BJ (cell line): ENCODE measurements at places on chromosomes 1 and 21. TPM values are rescaled to one million over a fixed set of nuclear protein-coding genes. Genes with fewer than 3 reads are reported as not detected.

GRCh38 chr1:94808669-94809068 is 11.5 kb upstream of the SLC44A3 start:
- no peak for DNase-seq

- no peak for DNase-seq
Observed at GRCh38 chr1:183498342-183498991, 26.2 kb downstream of the SMG7 start.

DNA sequence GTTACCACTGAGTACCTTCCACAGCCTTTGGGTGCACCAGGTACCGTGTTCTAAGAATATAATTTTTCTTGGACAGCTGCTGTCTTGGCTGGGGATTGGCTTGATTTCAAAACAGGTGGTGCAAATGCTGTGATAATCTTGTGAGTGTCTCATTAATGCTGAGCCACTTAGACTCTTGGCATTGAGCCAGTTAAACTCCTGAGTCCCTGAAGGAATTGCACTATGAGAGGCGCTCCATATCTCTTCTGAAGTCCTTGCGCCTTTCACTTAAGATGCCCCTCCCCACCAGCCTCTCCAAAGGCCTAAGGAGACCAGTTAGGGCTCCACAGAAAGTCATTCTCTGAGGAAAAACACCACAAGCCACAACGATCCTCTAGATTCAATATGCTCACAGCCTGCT is 51.0 kb downstream of the BACH1 start:
- DNase-seq = no peak

DNA sequence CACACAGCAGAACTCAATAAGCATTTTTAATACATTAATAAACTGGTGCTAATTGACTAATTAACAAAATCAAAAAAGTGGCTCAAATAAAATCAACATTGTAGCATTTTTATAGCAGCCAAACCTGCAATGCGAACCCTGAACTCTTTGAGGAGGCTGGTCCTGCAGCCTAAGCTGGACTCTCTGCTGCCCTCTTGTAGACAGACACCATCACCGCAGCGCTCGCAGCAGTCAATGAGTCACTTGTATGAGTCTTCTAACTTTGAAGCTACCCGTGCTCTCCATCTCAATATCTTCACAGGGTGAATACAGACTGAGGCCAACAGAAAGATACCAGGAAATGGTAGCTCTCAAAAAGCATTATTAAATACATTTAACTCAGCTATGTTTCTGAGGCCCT is 9.7 kb upstream of the KRTAP7-1 start:
- DNase-seq = no peak

DNA sequence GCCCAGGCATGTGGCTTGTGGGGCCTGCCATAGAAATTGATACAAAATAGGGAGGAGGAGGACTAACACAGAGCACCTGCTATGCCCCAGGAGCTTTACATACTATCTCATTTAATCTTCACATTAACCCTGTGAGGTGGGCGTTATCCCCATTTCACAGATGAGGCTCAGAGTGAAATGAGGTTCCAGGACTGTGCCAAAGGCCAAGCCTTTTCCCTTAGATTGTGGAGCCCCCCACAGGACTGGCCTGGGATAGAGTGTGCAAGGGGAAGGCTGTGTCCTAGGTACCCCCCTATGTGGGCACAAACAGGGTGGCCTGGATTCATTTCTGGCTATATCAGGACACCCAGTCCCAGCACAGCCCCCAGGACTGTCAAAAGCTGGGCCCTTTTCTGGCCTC is 2.2 kb upstream of the DDOST start:
- DNase-seq = no peak

The MPZ gene
- polyA plus RNA-seq = 0.42 and 0.69 TPM in 2 replicates

DNA sequence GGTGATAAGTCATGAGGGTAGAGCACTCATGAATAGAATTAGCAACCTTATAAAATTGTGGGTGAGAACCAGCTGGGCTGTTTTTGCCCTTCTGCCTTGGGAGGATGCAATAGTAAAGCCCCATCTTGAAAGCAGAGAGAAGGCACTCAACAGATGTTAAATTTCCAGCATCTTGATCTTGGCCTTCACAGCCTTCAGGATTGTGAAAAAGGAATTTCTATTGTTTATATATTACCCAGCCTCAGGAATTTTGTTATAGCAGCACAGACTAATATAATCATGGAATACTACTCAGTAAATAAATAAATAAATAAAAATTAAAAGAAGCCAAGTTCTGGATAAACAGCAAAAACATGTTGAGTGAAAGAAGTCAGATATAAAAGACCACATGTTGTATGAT is 175.2 kb downstream of the KCNT2 start:
- no peak for DNase-seq

The TNFAIP8L2 gene
- not detected in 2 replicates for polyA plus RNA-seq

DNA sequence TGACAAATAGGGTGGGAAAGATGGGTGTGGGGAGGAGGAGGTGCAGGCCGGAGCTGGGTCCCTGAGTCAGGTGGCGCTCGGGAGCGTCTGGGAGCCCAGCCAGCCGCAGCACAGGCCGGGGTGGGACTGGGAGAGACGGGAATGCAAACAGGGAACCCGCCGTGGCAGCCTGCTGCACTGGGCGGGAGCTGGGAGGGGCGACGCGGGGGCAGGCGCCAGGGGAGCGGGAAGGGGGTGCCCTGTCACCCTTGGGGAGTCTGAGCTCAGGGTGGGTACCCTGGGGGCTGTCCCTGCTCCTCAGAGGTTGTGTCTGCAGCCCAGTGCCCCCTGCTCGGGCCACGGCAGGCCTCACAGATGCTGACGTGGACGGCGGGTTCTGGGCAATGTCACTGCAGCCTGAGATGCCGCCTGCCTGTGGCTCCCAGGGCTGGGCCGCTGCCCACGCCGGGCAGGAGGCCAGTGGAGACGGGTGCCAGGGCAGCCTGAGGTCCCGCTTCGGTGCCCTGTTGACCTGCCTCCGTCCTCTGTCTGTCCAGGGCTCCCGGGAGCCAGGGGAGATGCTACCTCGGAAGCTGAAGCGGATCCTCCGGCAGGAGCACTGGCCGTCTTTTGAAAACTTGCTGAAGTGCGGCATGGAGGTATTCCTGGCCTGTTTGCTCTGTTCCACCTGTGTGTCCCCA is 16.6 kb upstream of the LRRC3 start:
- no peak for DNase-seq

The LDLRAD2 gene
- 0.02 TPM in 1 of 2 replicates, not detected in the other for polyA plus RNA-seq

DNA sequence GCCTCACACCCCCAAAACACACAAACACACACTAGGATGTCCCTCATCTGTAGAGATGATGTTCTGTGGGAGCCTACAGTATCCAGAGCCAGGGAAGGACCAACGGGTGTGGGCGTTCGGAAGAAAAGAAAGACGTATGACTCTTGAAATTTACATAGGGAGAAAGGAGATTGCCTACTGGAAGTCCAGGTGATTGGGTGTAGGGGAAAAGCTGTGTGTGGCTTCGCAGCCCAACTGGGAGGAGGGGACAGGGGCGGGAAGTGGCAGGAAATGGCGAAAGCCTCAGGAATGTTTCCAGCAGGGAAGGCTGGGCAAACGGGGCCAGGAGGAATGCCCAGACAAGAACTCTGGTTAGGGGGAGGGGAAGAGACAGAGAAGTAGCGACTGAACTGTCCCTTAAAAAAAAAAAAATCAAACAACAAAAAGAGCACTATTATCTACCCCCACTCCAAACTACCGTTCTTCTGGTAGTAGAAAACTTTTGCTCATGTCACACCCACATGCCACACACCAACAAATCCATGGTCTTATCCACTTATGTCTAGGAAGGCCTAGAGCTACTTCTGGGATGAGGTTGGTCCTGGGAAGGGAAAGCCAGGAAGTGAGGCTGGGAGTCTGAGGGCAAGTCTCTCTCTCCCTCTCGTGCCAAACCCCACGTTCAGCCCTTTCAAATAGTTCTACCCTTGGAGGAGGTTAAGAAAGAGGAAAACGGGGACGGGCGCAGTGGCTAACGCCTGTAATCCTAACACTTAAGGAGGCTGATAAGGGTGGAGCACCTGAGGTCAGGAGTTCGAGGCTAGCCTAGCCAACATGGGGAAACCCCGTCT is 1.8 kb upstream of the CKS1B start:
- peak; percentile 85 for DNase-seq

GRCh38 chr21:31135531-31136184 is 97.4 kb upstream of the KRTAP19-8 start:
- no peak for DNase-seq

The RHD gene
- 0.10 and 0.12 TPM in 2 replicates for polyA plus RNA-seq

The BNIPL gene
- 0.18 and 0.31 TPM in 2 replicates for polyA plus RNA-seq

- DNase-seq = no peak
Observed at GRCh38 chr1:36358514-36359084, 27.1 kb downstream of the STK40 start.

DNA sequence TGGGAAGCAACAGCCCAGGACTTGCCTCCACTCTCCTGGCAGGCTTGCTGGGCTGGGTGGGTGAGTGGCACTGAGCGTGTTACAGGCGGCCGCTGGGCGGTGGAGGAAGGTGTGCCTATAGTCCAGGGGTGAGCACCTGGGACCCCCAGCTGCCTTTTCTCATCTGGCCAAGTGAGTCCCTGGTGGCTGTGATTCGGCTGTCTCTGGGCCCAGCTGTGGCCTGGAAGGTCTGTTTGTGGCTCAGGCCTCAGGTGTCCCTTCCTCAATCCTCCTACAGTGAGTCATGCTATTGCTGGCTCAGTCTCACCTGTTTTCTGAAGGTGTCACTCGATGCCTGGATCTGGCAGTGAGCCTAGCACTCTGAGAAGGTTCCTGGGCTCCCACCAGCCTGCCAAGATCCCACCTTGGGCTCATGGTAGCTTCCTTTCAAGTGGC is 564.2 kb downstream of the PTPRU start:
- DNase-seq = no peak

DNA sequence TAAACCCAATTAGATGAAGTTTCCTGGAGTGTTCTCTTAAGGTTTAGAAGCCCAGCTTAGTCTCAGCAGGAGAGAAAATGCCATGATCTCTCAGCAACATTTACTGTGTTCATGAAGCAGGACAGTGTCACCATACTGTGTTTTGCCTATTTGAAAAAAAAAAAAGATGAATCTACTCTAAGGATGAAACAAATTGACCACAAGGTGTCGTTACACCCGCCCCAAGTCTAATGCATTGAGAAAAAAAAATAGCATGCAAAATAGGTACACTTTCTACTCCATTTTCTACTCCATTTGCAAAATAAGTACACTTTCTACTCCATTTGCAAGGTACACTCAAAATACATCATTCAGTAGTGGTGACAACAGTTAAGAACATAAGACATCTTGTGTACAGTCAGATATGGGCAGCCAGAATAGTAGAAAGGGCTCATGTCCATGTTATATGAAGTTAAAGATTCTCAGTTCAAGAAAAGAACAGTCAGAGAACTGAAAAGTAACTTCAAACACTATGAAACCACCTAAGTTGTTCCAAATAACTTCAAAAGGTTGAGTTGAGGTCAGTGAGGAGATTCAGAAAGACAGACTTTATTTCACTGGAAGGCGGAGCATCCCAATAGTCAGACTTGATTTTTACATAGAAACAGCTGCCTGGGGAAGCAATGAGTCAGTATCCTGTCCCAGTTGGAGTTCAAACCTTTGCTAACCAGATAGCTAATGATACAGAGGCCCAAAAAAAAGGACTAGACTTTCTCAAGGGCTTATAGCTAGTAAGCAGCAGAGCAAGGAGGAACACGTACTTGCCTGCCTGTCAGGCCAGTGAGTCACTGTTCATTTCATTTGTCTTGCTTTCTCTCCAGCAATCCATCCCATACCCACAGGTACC is 13.3 kb downstream of the PLPPR5 start:
- peak; percentile 63 for DNase-seq

GRCh38 chr1:110600716-110601115 is 5.4 kb downstream of the KCNA2 start:
- no peak for DNase-seq

DNA sequence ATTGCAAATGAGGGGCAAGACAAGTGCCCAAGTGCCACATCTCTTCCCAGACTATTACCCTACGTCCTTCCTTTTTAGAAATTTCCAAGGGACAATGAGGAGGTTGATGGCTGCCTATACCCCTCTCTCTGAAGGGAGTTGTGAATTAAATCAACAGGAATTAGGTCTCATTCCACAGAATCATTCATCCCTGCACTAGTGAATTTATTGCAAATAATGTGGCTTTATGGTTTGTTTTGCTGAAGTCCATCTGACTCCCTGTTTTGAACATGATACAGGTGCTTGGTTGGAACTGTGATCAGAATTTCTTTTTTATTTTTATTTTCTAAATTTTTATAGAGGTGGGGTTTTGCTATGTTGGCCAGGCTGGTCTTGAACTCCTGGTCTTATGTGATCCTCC is 34.3 kb upstream of the THEM4 start:
- no peak for DNase-seq

The FCRL1 gene
- not detected in 2 replicates for polyA plus RNA-seq

GRCh38 chr1:93531193-93531592 is 83.3 kb downstream of the FNBP1L start:
- DNase-seq = no peak

GRCh38 chr1:15584489-15585363 is at the start of gene AGMAT:
TSS of gene AGMAT (minus strand) at chr1:15585051. CDS start at chr1:15584967, 84 bp downstream.
- no peak for DNase-seq

DNA sequence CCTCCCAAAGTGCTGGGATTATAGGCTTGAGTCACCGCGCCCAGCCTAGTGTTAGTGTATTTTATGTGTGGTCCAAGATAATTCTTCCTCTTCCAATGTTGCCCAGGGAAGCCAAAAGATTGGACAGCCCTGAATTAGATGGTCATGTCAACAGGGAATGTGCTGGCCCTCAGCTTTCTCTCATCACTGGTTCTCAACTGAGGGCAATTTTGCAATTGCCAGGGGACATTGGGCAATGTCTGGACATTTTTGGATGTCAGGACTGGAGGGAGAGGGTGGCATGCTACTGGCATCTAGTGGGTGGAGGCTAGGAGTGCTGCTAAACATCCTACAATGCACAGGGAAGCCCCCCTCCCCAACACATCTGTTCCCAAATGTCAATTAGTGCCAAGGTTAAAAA is 95.0 kb downstream of the LAMC2 start:
- DNase-seq = no peak
